ENCODE measurements at places on chromosomes 2 and 18.

DNA sequence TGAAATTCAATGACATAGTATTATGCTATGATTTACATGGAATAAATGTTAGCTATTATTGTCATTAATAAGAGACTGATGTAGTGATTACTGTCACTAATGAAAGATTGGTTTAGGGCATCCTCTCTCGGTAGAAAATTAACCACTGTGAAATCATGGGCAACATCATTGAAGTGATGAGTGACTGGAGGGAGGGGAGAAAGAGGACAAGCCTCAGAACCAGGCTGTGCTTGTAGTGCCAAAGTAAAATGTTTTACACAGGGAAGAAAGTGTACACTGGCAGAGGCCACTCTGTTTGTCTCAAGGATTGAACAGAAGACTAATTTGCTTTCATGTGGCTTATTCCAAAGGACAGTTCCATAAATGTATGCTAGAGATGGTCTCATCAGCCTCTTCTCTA is 456.2 kb upstream of the TCF4 start:
- DNase-seq: no peak

DNA sequence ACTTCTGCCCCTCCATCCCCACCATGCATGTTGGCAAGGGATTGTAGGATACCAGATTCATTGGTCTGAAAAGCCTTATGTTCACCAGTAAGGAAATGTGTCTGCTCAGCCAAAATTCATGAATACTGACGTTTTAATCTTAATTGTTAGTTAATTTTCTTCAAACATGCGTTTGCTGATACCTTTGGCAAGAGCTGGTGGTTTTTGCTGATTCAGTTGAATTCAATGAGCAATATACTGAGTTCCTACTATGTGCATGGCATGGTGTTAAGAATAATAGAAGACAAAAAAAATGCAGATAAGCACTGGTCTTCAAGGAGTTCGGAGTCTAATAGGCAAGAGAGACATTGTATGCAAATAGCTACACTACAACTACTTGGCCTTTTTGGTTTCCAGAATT is 811.6 kb downstream of the BCL11A start:
- no peak for DNase-seq

DNA sequence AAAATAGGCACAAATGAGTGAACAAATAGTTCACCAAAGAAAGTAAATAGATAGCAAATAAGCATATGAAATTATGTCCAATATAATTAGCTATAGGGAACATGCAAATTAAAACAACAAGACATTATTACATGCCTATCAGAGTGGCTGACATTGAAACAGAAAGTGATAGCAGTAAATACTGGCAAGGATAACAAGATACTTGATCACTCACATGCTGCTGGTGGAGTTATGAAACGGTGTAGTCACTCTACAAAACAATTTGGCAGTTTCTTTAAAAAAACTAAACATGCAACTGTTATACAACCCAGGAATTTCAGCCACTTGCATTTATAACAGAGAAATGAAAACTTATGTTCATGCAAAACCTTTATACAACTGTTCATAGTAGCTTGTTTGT is 439.2 kb upstream of the ACVR2A start:
- no peak for DNase-seq

DNA sequence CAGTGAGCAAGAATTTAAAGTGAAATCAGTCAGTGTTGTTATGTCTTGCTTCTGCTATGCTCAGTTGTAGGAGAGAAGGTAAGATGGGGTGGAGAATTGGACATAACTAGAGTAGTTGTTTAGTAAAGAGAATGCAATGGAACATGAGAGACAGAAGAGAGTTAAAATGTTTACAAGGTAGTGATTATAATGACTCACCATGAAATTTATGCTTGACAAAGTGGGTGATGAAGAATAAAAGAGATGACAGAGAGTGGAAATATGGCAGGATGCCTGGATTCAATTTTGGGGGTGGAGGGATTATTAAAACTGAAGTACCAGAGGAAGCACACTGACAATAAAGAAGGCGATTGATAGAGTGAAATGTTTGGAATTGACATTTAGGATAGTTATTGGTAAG is 10.6 kb downstream of the SCG2 start:
- DNase-seq: no peak

All from CD4-positive, alpha-beta T cell treated with Interleukin-21 for 1 hour (primary cell).